ENCODE measurements at places on chromosomes 5 and 9. TPM values are rescaled to one million over a fixed set of nuclear protein-coding genes. Genes with fewer than 3 reads are reported as not detected.

DNA sequence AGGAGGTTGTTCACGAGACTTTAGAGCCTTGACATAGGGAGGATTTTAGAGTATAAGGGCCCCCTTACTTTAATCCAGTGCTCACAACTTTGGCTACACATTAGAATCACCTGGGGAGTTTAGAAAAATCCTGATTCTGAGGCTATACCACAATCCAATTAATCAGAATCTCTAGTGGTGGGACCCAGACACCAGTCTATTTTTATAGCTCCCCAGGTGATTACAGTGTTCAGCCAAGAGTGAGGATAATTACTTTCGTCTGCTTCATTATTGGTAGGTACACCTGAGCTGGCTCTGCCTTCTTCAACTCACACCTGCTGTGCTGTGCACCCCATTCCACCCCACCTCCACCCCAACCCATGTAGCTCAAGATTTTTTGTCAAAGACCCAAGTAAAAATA is 141.3 kb upstream of the EPB41L4A start:
- no peak for DNase-seq

Gene GFI1B
- total RNA-seq = not detected

GRCh38 chr9:112360047-112360804 is 19.7 kb upstream of the HSDL2 start:
- DNase-seq = no peak

DNA sequence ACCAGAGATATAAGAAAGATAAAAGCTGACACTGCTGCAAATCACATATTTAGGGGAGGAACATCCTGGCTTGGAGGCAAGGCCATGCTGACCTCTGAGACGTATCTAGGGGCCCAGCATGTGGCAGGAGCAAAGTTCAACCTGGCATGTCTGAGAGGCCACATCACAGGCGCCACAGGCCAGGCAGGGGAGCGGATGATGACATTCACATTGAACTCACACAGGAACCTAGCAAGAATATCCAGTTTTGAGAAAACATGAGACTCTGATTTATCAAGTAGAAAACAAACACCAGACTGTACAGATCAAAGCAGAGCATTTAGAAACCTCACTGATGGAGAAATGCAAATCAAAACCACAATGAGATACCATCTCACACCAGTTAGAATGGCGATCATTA is 64.2 kb upstream of the STK32A start:
- no peak for DNase-seq

DNA sequence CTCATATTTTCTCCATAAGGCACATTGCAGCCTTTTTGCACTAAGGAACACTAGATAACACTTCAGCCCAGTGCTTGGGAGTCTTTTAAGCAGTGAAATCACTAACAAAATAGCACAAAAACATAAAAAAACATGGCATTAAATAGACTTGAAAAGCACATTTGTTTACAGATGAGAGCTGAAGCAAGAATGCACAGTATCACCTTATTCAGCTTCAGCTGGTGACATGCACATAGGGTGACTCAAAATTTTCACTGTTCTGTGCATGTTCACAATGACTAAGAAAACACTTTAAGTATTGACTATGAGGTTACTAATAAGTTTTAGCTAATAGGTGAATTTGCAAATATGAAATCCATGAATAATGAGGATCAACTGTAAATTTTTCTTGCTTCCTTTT is 293.9 kb upstream of the TARS1 start:
- no peak for DNase-seq

GRCh38 chr5:9869616-9870288 is 239.6 kb upstream of the TAS2R1 start:
- DNase-seq = no peak

Gene SOWAHA
- 1.2 TPM for total RNA-seq
